DMS 273 treated with DMSO at 0.1 percent for 48 hours (cell line): ENCODE measurements at places on chromosomes 2 and 18.

- DNase-seq, result no peak
These were observed 16.6 kb downstream of the FHOD3 start for GRCh38 chr18:36314098-36314497.

DNA sequence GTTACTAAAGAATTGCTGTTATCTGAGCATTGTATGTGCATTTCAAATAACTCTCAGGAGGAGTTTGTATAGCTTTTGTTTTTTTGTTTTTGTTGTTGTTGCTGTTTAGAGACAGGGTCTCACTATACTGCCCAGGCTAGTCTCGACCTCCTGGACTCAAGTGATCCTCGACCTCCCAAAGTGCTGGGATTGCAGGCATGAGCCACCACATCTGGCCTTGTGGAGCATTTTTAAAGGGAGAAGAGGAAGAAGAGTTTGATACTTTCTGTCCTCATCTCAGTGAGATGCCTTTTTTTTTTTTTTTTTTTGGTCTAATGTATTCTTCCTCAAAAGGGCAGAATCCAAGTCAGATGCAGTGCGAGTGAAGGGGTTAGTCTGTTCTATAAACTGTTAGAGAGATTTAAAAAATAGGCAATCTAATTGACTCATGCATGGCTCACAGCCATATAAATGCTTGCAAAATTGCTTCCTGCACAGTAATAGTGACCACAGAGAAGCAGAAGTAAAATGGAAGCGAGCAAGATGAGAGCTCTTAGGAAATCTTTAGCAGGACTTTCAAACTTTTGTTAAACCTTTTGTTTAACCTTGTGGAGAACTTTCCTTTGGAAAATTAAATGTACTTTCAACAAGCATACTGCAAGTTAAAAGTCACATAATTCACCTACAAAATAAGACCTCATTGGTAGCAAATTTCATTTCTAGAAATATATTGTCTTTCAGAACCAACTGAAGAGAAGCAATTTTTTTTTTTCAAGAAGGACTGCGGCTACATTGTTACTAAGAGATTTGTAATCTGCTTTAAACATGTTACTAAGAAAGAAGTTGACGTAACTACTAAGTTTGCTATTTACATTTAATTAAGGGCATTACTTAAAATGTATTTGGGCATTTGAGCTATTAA lies 52.3 kb upstream of the ROCK1 start:
- DNase-seq, result no peak

DNA sequence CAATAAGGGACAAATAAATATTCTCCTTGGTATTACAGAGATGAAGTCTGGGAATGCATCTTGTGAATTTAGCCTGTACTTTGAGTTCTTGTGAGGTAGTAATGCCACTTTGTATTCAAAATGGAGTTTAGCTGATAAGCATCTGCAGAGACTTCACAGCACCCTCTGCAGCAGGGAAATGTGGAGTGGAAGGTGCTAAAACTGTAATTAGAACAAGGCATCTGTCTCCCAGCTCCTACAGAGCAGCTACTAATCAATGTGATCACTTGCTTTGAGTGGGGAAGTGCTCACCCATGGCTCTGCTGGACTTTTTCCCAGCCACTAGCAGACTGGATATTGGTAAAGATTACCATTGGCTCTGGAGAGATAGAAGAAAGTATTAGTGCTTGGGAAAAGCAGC lies 56.2 kb upstream of the TMEFF2 start:
- no peak for DNase-seq

- no peak for DNase-seq
These were observed 41.2 kb downstream of the M1AP start for GRCh38 chr2:74606927-74607326.

- no peak for DNase-seq
These were observed 37.5 kb downstream of the DHRS9 start for GRCh38 chr2:169106563-169107545.

DNA sequence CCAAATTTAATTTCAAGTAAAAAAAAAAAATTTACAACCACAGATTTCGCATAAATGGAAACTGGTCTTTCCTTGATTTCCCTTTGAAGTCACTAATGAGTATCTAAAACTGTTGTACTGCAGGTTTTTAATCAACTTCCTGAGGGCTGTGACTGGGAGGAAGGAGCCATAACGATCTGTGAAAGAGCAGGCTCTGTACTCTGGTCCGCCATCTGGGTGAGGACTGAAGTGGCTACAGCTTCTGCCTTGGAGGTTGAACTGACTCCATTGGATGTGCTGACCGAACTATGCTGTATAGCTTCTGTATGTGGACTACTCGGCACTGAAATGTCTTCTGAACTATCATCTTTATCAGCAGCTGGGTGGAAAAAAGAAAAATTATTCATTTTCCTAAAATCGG lies 69.3 kb upstream of the CHN1 start:
- DNase-seq, result no peak
